ENCODE measurements at places on chromosomes 7 and 10.

DNA sequence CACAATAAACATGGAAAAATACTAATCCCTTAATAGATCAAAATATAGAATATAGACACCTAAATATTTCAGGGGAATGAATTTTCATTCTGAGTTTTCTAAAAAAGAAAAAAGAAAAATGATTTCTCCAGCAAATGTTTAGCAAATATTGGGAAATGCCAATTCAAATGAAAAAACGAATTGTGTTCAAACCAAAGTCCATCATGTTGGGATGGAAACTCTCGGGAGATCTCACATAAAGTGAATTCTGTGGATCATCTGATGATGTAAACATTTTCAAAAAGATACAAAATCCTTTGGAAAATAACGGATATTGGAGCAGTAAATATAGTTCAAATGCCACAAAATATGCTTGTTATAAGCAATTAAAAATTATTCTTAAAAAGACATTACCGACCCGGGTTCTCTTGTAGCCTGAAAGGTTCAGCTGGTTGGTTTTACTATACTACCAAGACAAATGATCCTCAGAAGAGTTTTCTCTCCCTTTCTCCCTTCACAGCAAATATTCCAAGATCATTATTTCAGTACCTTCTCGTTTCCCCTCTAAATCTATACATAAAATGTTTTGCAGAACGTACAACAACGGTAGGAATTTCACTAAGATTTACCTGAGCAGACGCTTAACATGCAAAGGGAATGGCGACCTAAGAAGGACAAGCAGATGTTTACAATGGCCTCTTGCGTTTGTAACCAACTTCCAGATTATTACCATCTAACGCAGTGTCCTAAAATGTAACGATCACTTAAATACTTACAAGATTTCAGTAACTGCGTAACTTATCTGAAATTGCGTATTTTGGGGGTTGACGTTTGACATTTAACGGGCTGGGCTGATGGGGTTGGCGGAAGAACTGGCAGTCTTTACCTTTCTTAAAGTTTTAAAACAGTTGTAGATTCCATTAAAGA, 2.5 kb downstream of the HOXA13 start:
- no peak for DNase-seq

DNA sequence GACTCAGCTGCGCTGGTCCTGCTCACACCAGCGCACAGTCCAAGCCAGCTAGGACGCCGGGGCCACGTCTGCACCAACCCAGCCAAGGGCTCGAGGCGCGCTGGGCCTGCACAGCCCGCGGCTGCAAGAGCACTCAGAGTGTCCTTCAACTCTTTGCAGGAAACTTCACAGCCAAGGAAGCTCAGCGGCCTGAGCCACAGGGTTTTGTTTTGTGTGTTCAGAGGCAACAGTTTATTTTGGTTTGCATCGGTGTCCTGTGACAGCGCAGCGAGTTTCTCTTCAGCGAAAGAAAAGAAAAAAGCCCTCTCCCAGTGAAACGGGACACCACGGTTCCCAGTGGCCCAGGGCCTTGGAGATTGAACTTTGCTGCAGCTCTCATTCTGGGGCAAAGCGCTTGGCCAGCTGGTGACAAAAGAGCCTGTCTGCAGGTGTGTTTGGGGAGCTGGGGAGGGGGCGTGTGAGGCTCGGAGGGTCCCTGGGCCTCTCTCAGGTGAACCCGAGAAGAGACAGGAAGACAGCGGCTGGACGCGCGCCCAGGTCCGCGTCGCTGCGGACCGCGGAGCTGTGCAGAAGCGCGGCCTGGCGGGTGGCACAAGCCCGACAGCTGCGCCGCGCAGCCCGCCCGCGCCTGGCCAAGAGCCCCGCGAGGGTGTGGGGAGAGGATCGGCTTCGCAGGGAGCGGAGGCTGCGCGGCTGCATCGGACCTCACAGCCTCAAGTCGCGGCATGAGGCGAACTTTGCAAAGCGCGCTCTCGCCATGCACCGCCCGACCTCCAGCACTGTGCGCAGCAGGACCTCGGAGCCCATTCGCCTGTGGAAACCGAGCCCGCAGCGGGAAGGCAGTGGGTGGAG, 922 bp downstream of the CXCL12 start:
- DNase-seq = no peak

DNA sequence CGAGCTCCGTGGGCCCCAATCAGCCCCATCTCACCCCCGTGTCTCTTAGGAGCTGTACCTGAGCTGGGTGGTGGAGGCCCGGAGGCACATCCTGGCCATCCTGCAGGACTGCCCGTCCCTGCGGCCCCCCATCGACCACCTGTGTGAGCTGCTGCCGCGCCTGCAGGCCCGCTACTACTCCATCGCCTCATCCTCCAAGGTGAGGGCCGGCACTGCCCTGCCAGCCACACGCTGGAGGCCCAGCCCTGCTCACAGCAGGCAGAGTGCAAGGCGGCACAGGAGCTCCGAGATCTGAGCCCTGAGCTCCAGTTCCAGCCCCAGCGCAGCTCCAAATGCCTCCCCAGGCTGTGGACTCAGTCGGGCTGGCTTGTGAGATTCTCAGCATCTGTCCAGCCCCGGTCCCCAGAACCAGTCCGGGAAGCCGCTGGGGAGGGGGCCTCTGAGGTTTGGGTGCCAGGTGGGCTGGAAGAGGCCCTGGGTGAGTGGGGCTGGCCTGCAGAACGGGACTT, 9.3 kb downstream of the TMEM120A start:
- DNase-seq = no peak

- DNase-seq = no peak
These were observed 193.6 kb downstream of the MBL2 start for GRCh38 chr10:52578871-52579405.

GRCh38 chr7:23242935-23243334, 3.6 kb upstream of the GPNMB start:
- no peak for DNase-seq

DNA sequence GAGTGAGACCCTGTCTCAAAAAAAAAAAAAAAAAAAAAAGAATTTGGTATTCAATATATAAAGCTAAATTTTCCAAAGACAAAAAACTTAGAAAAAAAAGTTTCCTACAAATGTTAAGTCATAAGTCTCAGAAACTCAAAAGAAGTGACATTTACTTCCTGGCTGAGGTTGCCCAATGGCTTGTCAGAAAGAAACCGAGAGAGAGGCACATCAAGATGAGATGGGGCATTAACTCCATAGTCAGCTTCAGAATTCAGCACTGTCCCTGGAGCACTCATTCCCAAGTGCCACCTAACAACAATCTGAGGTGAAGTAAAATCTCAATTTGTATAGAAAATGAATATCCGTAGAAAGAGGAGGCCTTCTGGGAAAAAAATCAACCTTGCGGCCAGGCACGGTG, 6.8 kb upstream of the SPOCK2 start:
- DNase-seq = peak; percentile 52

- no peak for DNase-seq
These were observed 153.9 kb downstream of the BMPER start for GRCh38 chr7:34059136-34059828.

- no peak for DNase-seq
These were observed 360.0 kb upstream of the AOAH start for GRCh38 chr7:37084303-37084702.

DNA sequence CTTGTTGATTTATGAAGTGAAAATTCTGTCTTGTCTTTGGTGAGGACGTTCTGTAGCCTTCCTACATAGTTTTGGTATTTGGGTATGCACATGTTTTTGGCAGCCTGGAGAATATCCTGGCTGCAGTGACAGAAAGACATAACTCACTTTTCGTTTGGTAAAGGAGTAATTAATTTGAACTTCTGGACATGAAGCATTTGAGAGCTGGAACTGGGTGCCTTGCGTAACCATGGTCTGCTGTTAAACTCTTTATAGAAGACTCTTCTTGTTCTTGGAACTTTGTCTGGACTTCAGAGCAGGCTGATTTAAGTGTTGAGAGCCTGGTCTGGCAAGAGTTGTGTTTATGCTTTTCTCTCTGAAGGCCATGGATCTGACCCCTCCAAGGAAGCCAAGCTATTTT, 231.3 kb downstream of the LRMDA start:
- DNase-seq = no peak

DNA sequence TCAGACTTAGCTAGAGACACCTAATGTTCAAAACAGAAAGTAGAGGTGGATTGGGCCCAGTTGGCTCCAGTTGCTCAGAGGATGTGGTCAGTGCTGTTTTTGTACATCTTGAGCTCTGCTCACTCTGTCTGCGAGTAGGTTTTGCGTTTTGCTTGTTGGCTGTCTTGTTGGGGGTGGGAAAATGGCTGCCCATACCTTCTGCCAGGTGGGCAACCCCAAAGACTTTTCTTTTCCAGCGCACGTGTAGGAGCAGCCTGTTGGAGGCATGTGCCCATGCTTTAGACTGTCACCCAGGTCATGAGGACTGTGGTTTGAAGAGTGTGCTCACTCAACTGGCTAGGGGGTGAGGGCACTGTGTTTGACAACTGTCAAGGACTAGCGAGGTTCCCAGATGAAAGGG, 73.9 kb downstream of the KAT6B start:
- peak; percentile 25 for DNase-seq

DNA sequence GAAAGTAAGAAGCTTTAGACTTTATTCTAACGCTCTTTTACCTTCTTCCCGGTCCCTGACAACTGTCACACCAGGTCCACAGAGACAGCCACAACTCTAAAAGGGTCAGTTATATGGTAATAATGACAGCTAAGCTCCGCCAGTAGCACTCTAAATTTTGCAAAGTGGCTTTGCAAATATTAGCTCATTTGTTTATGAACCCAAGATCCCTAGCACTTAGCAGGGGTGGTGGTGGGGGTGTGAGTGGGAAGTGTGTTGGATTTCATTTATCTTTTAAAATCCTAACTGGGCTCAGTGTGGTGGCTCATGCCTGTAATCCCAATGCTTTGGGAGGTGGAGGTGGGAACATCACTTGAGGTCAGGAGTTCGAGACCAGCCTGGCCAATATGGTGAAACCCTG, 34.8 kb upstream of the SDK1 start:
- no peak for DNase-seq

DNA sequence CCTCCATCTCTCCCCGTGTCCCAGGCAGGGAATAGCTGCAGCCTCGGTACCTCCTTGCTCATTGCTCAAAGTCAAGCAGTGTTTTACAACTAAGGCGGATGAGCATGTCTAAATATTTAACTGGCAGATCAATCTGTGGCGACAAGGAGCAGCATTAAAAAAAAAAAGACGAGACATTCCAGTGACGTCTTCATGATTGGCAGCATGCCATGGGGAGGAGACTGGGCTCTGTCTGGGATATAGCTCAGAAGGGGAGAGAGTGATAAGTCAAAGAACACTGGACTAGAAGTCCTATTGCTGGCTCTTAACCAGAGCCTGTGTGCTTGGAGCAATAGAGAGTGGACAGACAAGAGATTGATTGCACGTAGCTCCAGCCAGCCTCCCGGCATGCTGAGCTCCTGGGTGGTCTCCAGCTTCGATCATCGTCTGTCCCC, 287.5 kb upstream of the PODXL start:
- no peak for DNase-seq

- DNase-seq = no peak
These were observed 1.9 kb downstream of the CHAT start for GRCh38 chr10:49615721-49616120.

GRCh38 chr10:83990126-83990525, 149.2 kb upstream of the GHITM start:
- DNase-seq = no peak

DNA sequence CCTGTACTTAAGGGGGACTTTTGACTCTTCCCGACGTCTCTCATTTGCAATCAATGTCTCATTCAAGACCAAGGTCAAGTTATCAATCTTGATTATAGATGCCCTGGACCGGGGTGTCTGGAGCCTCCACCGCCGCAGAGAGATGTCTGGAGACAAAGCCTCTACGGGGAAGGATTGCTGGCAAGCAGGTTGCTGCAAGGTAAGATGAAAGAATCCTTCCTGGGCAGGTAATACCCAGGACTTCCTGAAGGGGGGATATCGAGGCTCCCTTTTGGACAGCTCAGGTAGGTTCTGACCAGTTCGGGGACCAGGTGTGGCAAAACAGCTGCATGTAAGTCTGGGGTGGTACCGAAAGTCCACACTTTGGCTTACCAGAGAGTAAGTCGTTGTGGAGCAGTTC, 12.5 kb upstream of the CUX1 start:
- DNase-seq = no peak

GRCh38 chr10:30197186-30197585, 137.8 kb upstream of the JCAD start:
- DNase-seq = no peak

DNA sequence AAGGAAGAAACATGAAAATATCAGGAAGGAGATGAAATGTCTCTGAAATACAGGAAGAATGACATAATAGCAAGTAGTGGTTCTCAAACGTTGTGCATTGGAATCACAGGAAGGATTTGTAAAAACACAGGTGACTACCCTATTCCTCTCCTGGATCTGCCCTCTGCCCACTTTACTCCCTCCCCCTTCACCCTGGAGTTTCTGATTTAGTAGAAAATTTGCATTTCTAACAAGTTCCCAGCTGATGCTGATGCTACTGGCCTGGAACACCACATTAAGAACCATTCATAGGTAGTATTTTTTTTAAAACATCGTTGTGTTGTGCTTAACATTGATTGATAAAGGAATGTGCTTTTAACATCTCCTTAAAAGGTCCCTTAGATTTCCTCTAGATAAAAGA, 130.9 kb downstream of the PHF14 start:
- no peak for DNase-seq

- DNase-seq = no peak
These were observed 3.3 kb downstream of the ADAMTS14 start for GRCh38 chr10:70675496-70676161.

DNA sequence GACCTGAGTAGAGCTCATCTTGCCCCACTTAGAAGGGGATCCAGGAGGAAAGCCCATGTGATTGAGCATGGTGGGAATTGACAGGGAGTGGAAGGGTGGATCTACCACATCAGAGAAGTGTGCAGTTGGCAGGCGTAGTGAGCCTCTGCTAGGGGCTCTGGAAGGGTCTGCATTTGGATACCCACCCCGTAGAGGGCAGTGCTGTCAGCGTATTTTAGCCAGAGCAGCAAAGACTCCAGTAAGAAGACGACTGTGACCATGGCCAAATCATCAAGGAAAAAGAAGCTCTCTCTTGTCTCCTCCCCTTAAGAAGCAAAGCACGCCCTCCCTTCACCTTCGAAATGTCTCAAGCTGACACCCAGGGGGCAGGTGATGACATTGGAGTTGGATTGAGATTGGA, 68.8 kb upstream of the INHBA start:
- no peak for DNase-seq

DNA sequence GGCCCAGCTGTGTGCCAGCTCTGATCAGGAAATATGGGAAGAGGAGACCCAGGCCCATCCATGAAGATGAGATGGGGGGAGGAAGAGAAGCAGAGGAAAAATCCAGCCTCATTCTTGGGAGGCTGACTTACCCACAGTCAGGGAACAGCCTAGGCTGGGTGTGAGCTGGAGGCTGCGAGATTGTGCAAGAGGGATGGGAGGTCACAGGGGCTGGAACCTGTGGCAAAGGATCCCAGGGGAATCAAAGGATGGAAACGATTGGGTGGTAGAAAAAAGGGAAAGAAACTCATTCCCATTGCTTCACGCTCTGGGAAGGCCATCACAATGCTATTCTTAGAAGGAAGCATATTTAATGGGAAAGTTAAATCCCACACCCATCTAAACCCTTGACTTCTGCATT, 26.7 kb upstream of the CRHR2 start:
- DNase-seq = no peak

- no peak for DNase-seq
These were observed 351.1 kb upstream of the ETV1 start for GRCh38 chr7:14340393-14341074.

Data from activated CD4-positive, alpha-beta T cell treated with anti-CD3 and anti-CD28 coated beads, Interleukin-2, Interleukin-4, amounts not matched to agents 100 ng/mL and 50 ng/mL, durations not matched to agents 16 hours and 8 hours (primary cell).